Activated CD4-positive, alpha-beta T cell treated with anti-CD3 and anti-CD28 coated beads for 48 hours (primary cell): ENCODE measurements at places on chromosomes 6 and 20.

- no peak for DNase-seq
Measured at GRCh38 chr6:43088654-43089056, 12.5 kb downstream of the PTK7 start.

DNA sequence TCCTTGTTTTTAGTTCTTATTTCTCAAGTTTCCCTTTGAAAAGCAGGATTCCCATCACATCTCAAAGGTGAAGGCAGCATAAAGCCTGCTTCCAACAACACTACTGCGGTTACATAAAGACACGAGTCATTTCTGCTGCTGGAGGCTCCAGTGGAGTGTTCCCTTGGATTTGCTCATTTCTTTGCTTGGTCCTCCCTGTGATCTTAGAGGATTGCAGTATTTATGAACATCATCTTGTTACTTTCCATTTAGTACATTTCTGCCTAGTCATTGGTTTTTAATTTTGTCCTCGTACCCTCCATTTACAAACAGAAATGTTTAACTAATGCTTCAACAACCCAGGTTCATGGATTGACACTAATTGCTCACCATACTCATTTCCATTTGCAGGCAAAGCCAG lies 298.8 kb downstream of the ZNF217 start:
- no peak for DNase-seq

GRCh38 chr6:13811627-13812358 lies 2.6 kb downstream of the MCUR1 start:
- DNase-seq, result no peak

GRCh38 chr6:130671119-130671518 lies 156.1 kb upstream of the SMLR1 start:
- no peak for DNase-seq

DNA sequence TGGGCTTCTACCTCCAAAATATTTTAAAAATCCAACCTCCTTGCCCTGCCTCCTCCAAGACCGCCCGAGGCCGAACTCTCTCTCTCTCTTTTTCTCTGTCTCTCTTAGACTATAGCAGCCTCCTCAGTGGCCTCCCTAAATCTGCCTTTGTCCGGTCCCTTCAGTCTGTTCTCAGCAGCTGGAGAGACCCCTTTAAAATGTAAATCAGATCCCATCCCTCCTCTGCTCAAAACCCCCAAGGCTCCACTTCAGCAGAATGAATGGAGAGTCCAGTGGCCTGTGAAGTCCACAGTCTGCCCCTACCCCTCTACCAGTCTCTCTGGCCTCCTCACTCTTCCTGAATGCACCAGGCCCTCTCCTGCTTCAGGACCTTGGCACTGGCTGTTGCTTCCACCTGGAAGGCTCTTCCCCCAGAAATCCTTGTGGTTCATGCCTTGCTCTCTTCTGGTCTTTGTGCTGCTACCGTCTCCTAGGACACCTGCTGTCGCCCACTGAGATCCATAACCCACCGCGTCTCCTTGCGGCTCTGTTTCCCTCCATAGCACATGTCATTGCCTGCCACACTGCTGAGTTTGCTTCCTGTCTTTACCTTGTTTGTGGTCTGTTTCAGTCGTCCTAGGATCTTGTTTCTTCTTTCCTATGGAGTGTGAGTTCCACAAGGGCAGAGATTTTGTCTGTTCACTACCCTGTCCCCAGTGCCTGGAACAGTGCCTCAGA lies 6.0 kb downstream of the MLN start:
- no peak for DNase-seq
